ENCODE measurements at places on chromosomes 3 and 15.

GRCh38 chr15:82139823-82140268, 94.0 kb upstream of the MEX3B start:
- DNase-seq, result no peak

DNA sequence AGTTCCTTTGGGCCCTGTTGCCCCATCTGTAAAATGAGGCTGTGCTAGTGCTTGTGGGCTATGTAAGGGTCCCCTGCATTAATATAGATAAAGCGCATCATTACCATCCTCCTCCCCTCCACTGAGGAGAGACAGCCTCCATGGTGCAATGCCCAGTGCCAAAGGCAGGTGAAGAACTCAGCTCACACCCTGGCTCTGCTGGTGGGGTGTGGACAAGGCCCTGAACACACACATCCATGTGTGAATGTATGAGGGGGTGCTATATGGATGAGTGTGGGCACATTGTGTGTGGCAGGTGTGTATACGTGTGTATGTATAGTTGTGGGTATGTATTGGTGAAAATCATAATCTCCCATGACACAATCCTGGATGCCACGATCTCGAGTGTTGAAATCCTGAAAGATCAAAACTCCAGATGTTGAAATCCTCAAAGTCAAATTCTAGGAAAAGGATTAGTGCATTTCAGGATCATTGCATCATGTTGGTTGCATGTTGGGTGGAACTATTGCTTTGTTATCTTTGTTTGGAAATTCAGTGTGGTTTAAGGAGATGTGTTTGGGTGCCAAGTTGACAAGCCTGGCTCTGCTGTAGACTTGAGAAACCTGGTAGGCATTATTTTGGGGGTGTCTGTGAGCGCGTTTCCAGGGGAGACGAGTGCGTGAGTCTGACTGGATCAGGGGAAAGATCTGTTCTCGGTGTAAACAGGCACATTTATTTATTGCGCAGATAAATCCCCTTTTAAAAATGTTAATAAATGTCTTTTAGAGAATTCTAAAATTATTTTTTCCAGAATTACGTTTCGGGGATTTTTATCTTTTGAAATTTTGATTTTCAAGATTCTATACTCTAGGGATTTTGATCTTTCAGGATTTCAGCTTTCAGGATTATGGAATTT, 42.0 kb upstream of the SEC61A1 start:
- no peak for DNase-seq

DNA sequence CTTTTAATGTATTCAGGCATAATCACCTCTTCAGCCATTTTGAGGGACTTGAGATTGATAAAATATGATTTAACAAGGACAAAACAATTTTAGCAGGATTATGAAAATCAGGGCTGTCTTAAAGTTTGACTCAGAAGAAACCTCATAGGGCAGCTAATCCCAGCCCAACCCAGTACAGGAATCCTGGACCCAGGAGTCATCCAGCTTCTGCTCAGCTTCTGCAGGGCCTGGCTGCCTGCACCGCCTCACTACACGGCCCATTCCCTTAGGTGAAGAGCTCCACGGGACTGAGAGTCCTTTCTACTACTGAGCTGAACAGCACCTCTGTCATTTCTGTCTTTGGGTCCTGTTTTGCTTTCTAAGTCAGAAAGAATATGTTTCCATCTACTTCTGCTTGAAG, 37.5 kb downstream of the ARHGAP31 start:
- no peak for DNase-seq

- DNase-seq, result no peak
Measured at GRCh38 chr3:4689021-4689420, 195.9 kb downstream of the ITPR1 start.

- DNase-seq, result no peak
Measured at GRCh38 chr3:127140501-127141460, 52.1 kb upstream of the PRR23E start.

DNA sequence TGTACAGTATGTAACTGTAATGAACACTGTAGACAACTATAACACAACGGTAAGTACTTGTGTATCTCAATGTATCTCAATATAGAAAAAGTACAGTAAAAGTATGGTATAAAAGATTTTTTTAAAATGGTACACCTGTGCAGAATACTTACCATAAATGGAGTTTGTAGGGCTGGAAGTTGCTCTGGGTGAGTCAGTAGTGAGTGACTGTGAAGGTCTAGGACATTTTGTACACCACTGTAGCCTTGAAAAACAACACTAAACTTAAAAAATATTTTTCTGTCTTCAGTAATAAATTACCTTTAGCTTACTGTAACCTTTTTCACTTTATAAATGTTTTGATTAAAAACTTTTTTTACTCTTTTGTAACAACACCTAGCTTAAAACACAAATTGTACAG, 142.9 kb downstream of the ATG7 start:
- no peak for DNase-seq

DNA sequence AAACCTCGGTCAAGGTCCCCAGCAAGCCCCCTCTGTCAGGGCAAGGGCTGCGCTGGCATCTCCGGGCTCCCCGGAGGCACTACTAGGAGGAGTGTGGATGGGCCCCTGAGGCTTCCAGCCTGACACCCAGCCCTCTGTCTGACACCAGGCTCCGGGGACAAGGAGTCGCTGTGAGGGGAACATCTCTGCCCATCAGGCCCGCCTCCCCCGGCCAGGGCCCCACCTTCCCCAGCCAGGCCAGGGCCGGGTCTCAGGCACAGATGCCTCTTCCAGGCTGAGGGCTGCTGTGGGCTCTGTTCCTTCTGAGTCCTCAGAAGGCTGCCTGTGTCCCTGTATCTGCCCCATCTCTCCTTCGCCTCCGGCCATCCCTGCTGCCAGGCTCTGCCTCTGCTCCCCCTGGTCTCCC, 15.8 kb downstream of the CSPG4 start:
- DNase-seq, result no peak

GRCh38 chr3:44920081-44920480, 45.7 kb downstream of the TGM4 start:
- no peak for DNase-seq

DNA sequence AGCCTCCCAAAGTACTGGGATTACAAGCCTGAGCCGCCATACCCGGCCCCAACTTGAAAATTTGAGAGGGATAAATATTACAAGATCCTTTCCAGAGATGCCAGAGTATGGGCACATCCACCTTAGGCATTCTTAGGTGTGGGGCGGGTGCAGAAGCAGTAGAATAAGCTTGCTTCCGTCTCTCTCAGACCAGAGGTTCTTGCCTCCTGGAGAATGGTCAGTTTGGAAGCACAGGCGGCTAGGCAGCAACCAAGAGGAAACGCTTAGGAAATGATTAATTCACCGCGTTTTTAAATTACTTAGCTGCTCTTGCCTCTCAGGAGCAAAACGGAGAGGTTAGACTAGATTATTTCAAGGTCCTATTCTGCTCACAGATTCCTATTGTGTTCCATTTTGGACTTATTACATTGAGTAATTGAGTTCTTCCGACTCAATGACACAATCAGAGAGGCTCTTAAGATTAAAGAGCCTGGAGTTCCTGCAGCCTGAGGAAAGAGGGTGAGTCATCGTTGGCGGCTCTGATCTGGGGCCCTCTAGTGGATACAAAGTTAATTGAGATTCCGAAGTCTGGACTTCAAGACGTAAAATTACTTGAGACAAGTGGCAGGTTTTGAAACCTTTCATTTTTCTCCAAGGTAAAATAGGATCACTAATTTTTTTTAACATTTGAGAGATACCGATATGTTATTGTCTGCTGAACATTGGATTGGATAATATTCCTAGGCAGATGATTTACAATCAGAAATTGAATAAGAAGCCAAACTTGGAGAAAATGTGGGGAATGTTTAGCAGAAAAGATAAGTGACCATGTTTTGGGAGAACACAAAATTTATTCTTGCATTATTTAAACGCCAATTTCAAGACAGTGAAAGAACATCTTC, 5.8 kb upstream of the TOPAZ1 start:
- DNase-seq, result peak; percentile 56

DNA sequence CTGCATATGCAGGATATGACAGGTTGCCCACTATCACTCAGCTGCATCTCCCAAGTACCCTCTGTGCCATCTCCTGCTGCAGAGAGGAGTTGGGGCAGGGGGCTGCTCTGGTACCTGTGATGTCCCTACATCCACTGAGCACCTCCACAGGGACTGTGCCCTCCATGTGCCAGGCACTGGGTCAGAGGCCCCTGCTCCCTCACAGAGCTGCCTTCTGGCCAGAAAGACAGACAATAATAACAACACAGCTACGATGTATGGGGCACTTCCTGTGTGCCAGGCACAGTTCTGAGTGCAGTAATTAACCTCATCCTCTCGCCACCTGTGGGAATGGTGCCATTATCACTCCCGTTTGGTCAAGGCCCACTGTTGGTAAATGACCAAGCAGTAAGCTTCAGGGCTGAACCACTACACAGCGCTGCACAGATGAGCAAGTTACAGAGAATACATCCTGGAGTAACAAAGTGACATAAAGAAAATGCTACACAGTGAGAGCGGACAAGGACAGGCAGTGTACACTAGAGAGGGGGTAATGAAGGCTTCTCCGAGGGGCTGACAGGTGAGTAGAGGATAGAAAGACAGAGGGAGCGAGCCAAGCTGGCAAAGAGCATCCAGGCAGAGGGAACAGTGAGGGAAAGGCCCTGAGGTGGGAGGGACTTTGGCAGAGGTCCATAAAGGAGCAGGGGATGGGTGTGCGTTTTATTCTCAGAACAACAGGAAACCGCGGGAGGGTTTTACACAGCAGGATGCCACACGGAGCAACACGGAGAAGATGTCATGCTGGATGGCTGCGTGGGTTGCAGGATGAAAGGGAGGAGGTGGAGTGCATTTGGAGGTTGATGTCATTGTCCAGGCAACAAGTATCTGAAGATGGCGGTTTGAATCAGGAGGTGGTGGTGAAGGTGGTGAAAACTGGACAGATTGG, 13.6 kb downstream of the WNT7A start:
- DNase-seq, result peak; percentile 62

DNA sequence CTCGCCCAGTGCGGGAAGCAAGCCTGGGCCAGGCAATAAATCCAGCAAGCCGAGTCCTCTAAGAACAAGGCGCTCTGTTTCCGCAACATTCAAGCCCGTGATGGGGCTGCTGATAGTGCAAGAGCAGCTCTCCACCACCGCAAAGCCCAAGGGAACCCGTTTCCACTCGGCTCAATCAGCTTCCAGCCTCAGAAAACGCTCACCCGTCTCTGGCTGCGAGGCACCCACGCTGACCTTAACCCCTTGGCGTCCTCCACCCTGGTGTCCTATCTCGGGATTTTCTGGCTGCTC, 17.8 kb downstream of the SPATA12 start:
- peak; percentile 5 for DNase-seq

GRCh38 chr3:113552851-113553250, 20.5 kb downstream of the SIDT1 start:
- no peak for DNase-seq

DNA sequence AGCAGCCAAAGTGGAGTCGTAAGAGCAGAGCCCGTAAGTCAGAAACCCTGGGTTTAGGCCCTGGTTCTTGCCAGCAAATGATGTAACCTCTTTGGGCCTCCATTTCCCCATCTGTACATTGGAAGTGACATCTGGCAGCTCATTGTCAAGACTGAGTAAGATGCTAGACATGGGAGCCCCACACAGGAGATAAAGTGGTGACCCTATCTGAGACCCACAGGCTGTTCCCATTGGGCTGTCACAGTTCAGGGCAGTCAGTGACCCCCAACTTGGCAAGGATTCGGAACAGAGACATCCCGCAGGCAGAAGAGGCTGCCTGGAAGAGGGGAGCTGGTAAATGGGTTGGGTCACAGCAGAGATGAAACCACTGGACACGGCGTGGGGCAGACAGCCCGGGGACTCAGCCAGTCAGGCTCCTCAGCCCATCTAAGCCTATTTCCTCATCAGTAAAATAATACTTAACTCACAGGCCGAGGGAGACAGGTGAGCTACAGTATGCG, 1.8 kb downstream of the CLN6 start:
- DNase-seq, result no peak

DNA sequence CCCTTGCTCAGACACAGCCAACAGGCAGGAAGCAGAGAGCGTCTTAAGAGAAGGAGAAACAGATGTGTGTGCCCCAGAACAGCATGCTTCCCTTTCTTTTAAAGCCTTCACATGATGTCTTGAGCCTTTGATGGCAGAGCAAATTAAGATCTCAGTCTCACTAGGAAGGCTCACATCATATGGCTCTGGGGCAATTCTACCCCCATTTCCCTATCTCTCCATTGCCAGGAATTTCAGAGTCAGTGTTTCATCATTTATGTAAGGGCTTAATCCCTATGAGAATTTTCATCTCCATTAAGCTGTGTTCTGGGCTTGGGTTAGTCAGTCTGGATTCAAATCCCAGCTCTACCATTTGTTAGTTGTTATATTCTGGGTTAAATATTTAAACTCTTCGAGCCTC, 41.4 kb upstream of the GLCE start:
- no peak for DNase-seq

DNA sequence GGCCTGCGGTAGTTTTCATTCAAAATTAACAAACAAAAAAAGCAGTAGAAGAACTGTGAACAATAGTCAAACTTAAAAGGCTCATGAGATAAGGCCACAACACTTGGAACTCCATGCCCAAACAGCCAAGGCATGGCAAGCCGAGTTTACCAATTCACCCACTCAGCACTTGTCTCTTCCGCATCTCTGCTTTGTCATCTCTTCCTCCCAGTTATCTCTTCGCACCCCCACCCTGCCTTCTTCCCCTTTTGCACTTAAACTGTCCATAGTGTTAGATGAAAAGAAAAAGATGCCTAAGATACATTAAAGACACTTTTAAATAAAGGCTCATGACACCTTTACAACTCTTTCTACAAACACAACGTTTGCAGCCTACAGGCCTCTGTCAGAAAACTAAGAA, 11.1 kb downstream of the TLE3 start:
- DNase-seq, result no peak

DNA sequence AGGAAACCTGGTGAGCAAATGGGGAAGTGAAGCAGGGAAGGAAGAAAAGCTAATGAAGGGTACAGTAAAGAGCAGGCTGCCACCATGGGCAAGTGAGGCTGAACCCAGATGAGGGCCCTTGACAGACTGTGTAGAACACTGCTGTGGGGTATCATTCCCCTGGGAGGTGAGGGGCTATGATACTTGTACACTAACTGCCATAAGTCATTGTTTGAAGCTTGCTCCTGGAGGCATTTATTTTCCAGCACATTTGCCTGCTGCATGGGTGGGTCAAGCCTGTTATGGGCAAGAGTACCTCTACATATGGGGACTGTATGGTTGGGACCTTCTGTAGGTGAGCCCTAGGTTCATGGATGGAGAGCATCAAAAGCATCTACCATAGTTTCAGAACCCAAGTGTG, 57.4 kb downstream of the POMGNT2 start:
- no peak for DNase-seq

- DNase-seq, result no peak
Measured at GRCh38 chr3:71684757-71685386, 40.3 kb downstream of the EIF4E3 start.

Measured in CD8-positive, alpha-beta T cell (primary cell).